ENCODE measurements at places on chromosomes 7 and 10.

DNA sequence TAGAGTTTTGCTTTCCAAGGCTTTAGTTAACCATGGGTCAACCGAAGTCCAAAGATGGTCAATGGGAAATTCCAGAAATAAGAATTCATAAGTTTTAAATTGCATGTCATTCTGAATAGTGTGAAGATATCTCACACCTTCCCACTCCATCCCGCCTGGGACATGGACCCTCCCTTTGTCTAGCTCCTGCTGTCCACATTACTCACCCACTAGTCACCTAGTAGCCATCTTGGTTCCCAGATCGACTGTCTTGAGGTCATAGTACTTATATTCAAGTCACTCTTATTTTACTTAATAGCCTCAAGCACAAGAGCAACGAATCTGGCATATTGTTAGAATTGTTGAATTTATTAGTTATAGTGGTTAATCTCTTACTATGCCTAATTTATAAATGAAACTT lies 366.6 kb downstream of the PRPF18 start:
- DNase-seq = no peak

DNA sequence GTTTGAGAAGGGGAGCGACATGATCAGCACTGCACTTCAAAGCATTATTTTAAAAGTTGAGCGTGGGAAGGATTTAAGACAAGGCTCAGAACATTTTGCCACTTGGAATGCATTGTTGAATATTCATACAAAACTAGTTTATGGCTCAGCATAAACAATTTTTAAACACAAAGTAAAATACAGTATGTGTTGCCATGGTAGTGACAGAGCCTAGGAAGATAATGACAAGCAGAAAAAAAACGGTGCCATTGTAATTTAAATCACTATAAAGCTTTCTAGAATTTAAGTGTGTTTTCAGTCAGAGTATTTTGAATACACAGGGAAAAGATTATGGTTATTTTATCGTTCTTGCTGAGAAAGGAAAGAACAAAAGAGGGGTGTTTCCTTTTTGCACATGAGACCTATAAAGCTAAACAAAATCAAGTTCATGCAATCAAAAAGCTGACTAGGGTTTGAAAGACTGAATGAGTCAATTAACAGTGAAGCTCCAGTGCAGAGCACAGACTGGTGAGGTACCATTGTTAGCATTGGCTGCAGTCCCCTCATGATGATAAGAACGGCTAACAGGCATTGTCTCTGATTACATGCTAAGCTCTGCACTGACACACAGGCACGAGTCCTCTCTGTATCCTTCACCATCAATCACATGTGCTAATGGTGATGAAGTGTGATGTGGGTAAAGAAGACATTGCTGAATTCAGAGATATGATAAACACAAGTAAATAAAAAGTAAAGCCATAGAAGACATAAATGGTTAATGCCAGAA lies 181.9 kb upstream of the VSTM2A start:
- DNase-seq = no peak

GRCh38 chr7:44103923-44104859 lies at the start of gene AEBP1:
Gene AEBP1 (plus strand): TSS chr7:44104345. CDS start chr7:44104666, 321 bp downstream.
- no peak for DNase-seq

- DNase-seq = no peak
Observed at GRCh38 chr7:234051-234707, 41.8 kb downstream of the FAM20C start.

DNA sequence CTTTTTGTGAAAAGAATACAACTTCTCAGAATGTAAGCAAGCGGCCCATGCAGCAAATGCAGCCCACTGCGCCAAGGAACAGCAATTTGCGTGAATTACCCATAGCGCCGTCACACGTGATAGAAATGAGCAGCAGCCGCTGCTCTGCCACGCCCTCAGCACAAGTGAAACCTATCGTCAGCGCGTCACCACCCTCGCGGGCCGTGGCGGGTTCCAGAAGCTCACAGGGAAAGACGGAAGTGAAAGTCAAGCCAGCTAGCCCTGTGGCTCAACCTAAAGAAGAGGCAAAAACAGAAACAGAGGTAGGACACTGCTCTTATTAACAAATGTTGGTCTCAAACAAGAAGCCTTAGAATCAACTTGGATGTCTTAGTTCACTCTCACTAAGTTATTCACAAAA lies 70.5 kb downstream of the SHH start:
- no peak for DNase-seq

DNA sequence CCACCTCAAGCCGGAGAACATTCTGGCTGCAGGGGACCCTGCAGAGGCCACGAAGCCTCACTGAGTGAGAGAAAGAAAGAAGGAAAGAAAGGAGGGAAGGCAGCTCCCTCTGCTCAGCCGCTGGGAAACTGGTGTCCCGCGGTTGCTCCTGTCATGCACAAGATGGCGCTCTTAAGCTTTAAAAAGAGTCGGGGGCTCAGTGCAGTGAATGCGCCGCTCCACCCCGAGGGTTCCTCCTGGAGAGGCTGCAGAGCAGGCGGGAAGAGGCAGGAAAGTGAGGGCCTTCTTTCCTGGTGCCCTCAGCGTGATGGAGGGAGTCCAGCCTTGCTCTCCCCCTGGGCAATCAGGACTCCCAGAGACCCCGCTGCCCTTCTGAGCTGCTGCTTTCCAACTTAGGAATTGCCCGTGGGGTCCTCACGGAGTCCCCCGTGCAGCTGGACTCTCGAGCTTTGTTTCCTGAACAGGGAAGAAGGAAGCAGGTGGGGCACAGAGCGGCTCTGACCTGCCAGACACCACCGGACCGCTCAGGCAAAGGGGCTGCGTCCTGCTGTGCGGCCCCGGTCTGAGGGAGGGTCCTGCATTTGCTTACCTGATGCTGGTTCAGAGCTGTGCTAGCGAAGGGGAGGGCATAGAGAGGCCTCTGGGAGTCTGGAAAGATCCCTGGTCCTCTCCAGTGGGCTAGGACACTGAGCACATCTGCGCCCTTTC lies 141.9 kb upstream of the MKI67 start:
- DNase-seq = no peak
